NCI-H460 (cell line): ENCODE measurements at places on chromosomes 2 and 18.

GRCh38 chr2:239143858-239144712 lies 256.7 kb downstream of the HDAC4 start:
- peak; percentile 24 for DNase-seq

GRCh38 chr2:64649626-64650025 lies 4.1 kb downstream of the SERTAD2 start:
- no peak for DNase-seq

DNA sequence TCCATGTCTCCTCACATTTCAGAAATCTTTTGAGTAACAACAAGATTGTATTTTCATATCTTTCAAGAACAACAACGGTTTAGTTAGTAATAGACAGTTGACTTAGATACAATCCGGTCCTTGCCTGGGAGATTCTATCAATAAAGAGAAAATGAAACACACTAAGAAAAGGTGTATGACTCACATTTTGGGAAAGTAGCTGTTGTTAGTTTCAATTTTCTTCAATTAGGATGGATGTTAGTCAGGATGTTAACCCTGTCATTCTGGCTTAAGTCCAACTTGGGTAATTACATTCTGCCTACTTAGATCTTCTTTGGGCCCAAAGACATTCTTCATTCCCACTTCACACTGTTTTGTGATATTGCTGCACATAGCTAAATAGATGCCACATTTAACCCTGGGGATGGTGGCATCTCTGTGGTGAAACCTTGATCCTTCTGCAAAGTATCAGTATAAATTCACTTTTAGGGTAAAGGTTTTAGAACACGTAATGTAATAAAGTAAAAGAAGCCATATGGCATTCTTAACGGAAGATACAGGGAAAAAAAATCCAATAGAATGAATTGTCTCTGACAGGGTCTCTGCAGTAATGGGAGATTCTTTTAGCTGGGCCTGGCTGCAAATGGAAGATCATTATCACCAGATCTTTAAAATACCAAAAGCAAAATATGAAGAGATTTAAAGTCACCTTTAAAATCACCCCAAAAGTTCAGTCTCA lies 365.5 kb downstream of the FIGN start:
- DNase-seq = no peak

- DNase-seq = no peak
Observed at GRCh38 chr18:63373161-63373560, 6.2 kb upstream of the KDSR start.

DNA sequence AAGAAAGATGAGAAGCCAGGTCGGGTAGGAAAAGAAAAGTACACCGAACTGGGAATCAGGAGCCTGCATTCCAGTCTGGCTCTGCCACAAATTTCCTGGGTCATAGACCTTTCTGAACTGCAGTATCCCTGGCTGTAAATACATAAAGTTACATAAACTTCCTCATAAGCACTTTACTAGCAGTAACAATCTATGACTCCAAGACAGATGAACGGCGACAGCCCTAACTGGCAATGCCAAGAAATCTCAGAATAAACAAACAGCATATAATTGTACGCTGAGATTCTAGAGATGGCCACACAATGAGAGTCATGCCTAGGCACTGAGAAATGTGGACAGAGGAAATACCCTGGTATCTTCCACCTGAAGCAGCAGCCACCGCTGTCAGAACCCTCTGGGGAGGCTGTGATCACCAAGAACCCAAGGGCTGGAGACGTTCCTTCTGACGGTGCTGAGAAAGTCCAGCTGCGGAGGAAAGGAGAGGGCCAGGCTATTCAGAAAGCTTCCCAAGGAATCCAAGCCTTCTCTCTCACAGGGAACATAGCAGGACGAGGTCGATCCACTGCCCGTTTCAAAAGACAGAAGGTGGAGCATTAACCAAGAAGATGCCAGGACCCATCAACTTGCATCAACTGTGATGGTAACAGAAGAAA lies 89.3 kb upstream of the SLC66A3 start:
- no peak for DNase-seq

GRCh38 chr2:161042990-161043625 lies 117.1 kb upstream of the TANK start:
- DNase-seq = no peak

GRCh38 chr2:174781996-174782395 lies 17.7 kb upstream of the CHRNA1 start:
- DNase-seq = no peak
